ENCODE measurements at places on chromosomes 6 and 20. TPM values are rescaled to one million over a fixed set of nuclear protein-coding genes. Genes with fewer than 3 reads are reported as not detected.

The NRSN2 gene
- 0.89 TPM for total RNA-seq

The FOXC1 gene
- total RNA-seq, result 4.9 TPM

GRCh38 chr6:157143890-157144798, 179.2 kb downstream of the TMEM242 start:
- peak; percentile 59 for DNase-seq
- H3K36me3 ChIP-seq, result no peaks in the 10 kb centered on the region
- H3K4me1 ChIP-seq, result peaks cover 10% of the 10 kb centered on the region
- peak overlapping the region; percentile 14 for H3K27ac ChIP-seq
- H3K4me3 ChIP-seq, result no peak overlapping the region

DNA sequence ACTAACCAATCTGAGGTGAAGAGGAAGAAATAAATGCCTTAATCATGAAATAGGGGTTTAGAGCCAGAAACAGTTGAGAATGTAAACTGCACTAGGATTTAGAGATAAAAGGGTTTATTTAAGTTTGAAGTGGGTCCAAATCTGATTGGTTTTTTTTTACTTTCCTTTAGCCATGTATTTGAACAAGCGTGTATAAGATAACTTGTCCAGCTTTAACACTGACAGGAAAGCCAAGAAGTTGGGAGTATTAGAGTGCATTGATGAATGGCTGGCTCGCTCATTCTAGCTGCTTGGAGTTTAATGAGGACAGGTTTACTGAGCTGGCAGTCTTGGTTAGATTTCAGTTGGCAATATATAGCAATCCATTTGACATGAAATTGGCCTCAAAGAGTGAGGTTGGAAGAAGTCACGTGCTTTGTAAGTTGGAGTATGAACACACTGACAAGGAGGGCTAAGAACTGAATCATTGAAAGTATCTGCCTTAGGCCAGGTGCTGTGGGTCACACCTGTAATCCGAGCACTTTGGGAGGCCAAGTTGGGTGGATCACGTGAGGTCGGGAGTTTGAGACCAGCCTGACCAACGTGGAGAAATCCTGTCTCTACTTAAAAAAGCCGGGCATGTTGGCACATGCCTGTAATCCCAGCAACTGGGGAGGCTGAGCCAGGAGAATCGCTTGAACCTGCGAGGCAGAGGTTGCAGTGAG, 13.7 kb downstream of the SRSF3 start:
- peaks cover 98% of the 10 kb centered on the region for H3K36me3 ChIP-seq
- peak; percentile 47 for DNase-seq
- H3K27ac ChIP-seq, result peak overlapping the region; percentile 56

The ENPP1 gene
- total RNA-seq, result 14.1 TPM

The LINC00237 gene
- not detected for total RNA-seq

DNA sequence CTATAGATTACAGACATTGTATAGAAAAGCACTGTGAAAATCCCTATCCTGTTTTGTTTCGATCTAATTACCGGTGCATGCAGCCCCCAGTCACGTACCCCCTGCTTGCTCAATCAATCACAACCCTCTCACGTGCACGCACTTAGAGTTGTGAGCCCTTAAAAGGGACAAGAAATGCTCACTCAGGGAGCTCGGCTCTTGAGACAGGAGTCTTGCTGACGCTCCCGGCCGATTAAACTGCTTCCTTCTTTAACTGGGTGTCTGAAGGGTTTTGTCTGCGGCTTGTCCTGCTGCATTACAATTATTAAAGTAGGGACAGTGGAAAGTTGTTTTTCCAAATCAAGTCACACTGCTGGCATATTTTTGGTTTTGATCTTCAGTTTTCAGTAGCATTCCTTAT, 2.6 kb downstream of the TXLNB start:
- no peaks in the 10 kb centered on the region for H3K4me1 ChIP-seq
- no peak for DNase-seq
- no peak overlapping the region for H3K27ac ChIP-seq
- H3K27me3 ChIP-seq, result no peaks in the 10 kb centered on the region
- H3K4me3 ChIP-seq, result no peak overlapping the region

GRCh38 chr6:16432075-16433032, 194.0 kb downstream of the GMPR start:
- H3K27me3 ChIP-seq, result no peaks in the 10 kb centered on the region
- H3K4me3 ChIP-seq, result no peak overlapping the region
- DNase-seq, result peak; percentile 39
- H3K4me1 ChIP-seq, result peaks cover 42% of the 10 kb centered on the region
- no peak overlapping the region for H3K27ac ChIP-seq

The DEF6 gene
- 4.9 TPM for total RNA-seq

- H3K27me3 ChIP-seq, result peaks cover 90% of the 10 kb centered on the region
- no peak overlapping the region for H3K4me3 ChIP-seq
- no peaks in the 10 kb centered on the region for H3K36me3 ChIP-seq
- no peaks in the 10 kb centered on the region for H3K4me1 ChIP-seq
Measured at GRCh38 chr6:27290850-27291208, 21.2 kb downstream of the POM121L2 start.

The PNLDC1 gene
- 0.55 TPM for total RNA-seq

DNA sequence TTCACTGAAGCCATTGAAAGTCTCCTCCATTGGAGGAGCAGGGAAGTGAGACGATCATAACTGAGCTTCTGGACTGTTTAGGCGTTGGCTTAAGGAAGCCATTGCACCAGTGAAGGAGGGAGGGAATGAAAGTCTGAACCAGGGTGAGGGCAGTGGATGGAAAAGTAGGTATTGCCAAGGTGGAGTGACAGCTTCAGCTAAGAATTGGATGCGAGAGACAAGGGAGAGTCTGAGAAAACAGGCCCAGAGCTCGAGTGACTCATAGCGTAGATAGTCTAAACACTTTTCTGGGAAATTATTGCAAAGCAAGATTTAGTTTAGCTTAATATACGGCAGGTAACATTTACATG, 4.5 kb downstream of the DSP start:
- no peak for DNase-seq
- H3K27ac ChIP-seq, result peak overlapping the region; percentile 2
- H3K27me3 ChIP-seq, result peaks cover 21% of the 10 kb centered on the region
- H3K36me3 ChIP-seq, result no peaks in the 10 kb centered on the region

GRCh38 chr6:121619987-121620740, 184.7 kb downstream of the GJA1 start:
- no peaks in the 10 kb centered on the region for H3K27me3 ChIP-seq
- H3K36me3 ChIP-seq, result no peaks in the 10 kb centered on the region
- H3K4me3 ChIP-seq, result no peak overlapping the region
- no peak for DNase-seq
- no peak overlapping the region for H3K27ac ChIP-seq

The ADGRB3 gene
- 0.45 TPM for total RNA-seq

GRCh38 chr6:44842616-44843015, 455.1 kb downstream of the CDC5L start:
- H3K4me1 ChIP-seq, result no peaks in the 10 kb centered on the region
- no peak overlapping the region for H3K4me3 ChIP-seq
- no peak overlapping the region for H3K27ac ChIP-seq
- H3K36me3 ChIP-seq, result no peaks in the 10 kb centered on the region
- H3K27me3 ChIP-seq, result no peaks in the 10 kb centered on the region
- DNase-seq, result no peak

DNA sequence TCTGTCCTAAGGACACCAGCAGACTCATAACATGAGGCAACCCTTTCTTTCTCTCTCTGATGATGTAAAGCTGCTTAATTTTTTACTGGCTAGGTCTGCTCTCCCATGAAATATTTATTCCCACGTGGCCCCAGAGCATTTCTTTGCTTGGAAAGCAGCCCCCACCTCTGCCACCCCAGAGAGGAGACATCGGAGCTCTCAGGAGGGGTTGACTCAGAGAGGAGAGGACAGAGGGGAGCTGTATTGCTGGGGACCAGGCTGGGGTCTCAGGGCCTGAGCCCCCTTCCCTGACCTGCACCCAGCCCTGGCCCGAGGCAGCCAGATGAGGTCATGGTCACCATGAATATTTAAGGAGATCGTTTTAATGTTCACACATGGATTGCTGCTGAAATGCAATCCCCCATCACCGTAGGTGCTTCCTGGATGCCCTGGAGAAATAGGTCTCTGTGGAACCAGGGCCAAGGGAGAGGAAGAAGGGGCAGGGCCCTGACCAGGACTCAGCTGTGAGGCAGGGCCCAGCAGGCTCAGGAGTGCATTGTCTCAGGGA, 117.5 kb downstream of the DLL1 start:
- no peaks in the 10 kb centered on the region for H3K27me3 ChIP-seq
- no peaks in the 10 kb centered on the region for H3K36me3 ChIP-seq
- H3K27ac ChIP-seq, result no peak overlapping the region
- peaks cover 12% of the 10 kb centered on the region for H3K4me1 ChIP-seq
- no peak for DNase-seq
- no peak overlapping the region for H3K4me3 ChIP-seq

GRCh38 chr6:29142309-29142708, 28.4 kb upstream of the OR2J2 start:
- no peak overlapping the region for H3K4me3 ChIP-seq
- no peaks in the 10 kb centered on the region for H3K36me3 ChIP-seq
- H3K27me3 ChIP-seq, result no peaks in the 10 kb centered on the region
- no peak overlapping the region for H3K27ac ChIP-seq
- DNase-seq, result no peak

- H3K4me1 ChIP-seq, result peaks cover 17% of the 10 kb centered on the region
- no peaks in the 10 kb centered on the region for H3K27me3 ChIP-seq
- H3K27ac ChIP-seq, result peak overlapping the region; percentile 62
- no peak overlapping the region for H3K4me3 ChIP-seq
Measured at GRCh38 chr6:16392010-16392409, 153.6 kb downstream of the GMPR start.

DNA sequence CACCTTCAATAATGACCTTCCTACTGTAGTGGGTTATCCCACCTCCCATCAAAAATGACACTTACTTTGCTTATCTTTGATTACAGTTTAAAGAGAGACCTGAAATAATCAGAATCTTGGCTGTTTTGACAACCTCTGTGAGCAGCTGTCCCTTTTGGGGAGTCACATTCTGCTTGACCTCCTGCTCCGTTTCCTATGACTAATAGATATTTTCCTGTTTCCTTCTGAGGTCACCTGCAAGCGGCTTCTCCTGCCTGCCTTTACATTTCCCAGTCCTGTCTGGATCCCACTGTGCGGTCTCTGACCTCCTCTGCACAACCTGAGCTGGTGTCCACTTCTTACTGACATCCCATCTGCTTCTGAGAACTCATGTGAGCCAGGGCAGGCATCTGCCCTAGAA, 54.2 kb downstream of the TRAM2 start:
- H3K27ac ChIP-seq, result no peak overlapping the region
- H3K36me3 ChIP-seq, result no peaks in the 10 kb centered on the region
- H3K4me1 ChIP-seq, result peaks cover 29% of the 10 kb centered on the region
- H3K27me3 ChIP-seq, result no peaks in the 10 kb centered on the region

DNA sequence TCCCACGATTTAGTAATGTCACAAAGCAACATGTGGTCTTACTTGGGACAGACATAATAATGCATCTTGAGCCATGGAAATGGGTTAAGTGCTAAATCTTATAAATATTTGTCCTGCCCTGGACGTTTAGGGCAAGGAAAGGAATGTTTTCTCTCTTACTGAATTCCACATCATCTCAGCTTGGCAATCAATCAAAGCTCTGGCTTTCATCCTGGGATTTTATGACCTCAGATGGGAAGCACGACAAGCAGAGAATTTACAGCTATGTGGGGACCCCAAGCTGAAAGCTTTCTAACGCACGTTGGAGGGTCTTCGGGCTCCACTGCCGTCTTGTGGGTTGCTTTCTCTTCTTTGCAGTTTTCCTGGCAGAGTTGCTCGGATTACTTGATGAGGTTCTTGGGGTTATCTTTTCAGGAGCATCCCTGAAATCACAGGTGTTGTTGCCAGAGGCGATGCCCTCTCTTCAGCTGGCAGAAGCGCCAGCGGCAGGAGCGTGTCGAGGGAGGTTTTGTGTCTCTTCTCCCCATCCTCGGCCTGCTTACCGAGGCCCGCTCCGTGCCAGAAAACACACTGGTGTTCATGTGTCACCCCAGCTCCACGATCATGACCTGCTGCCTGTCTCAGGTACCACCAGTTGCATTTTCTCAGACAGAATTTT, 73.4 kb upstream of the FRMD1 start:
- no peak overlapping the region for H3K4me3 ChIP-seq
- no peaks in the 10 kb centered on the region for H3K27me3 ChIP-seq
- peaks cover 27% of the 10 kb centered on the region for H3K4me1 ChIP-seq
- no peak overlapping the region for H3K27ac ChIP-seq
- no peak for DNase-seq
- no peaks in the 10 kb centered on the region for H3K36me3 ChIP-seq

DNA sequence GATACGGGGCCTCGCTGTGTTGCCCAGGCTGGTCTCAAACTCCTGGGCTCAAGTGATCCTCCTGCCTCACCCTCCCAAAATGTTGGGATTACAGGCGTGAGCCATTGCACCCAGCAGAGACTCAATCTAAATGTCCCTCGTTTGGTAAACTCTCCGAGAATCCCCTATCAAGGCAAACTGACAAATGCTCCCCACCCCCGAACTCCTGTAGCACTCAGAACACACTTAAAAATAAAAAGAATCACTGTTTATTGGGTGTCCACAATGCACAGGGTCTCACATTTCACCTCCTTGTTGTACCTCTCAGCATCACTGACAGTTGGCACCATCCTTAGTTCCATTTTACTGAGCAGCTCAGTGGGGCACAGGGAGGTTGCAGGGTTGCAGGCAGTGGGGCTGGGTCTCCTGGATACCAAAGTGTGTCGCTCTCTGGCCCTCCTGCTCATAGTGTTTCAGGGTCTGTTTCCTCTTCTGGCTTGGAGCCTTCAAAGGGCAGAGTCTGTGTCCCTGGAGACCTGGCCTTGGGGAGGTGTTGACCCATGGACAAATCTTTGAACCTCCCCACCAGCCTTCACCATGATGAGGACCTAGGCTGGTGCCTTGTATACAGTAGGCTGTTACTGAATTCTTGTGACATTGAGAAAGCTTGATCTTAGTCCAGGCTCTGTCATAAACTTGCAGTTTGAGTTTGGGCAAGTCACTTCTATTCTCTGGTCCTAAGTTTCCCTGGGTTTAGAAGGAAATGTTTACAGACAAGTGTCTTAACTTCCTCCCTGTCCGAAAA, 8.5 kb upstream of the SRC start:
- H3K27ac ChIP-seq, result no peak overlapping the region
- no peaks in the 10 kb centered on the region for H3K27me3 ChIP-seq
- H3K4me1 ChIP-seq, result peaks cover 20% of the 10 kb centered on the region
- no peak overlapping the region for H3K4me3 ChIP-seq
- no peaks in the 10 kb centered on the region for H3K36me3 ChIP-seq

The JAG1 gene
- 54.8 TPM for total RNA-seq

- no peaks in the 10 kb centered on the region for H3K4me1 ChIP-seq
- no peaks in the 10 kb centered on the region for H3K36me3 ChIP-seq
- DNase-seq, result no peak
- no peaks in the 10 kb centered on the region for H3K27me3 ChIP-seq
- no peak overlapping the region for H3K27ac ChIP-seq
Measured at GRCh38 chr6:52933778-52934177, 24.3 kb upstream of the GSTA3 start.

- H3K27ac ChIP-seq, result no peak overlapping the region
- no peak for DNase-seq
- no peaks in the 10 kb centered on the region for H3K27me3 ChIP-seq
- no peaks in the 10 kb centered on the region for H3K36me3 ChIP-seq
- no peaks in the 10 kb centered on the region for H3K4me1 ChIP-seq
- no peak overlapping the region for H3K4me3 ChIP-seq
Measured at GRCh38 chr6:53730767-53731166, 64.0 kb upstream of the LRRC1 start.

GRCh38 chr6:43886717-43887339, 116.8 kb downstream of the VEGFA start:
- DNase-seq, result no peak
- H3K36me3 ChIP-seq, result no peaks in the 10 kb centered on the region
- no peak overlapping the region for H3K4me3 ChIP-seq
- peaks cover 19% of the 10 kb centered on the region for H3K27me3 ChIP-seq

The GNAS-AS1 gene
- total RNA-seq, result 45.5 TPM

All from stomach (tissue), 19 donors.